ENCODE measurements at places on chromosomes 6 and 20.

- DNase-seq, result no peak
Measured at GRCh38 chr6:45808917-45809316, 206.7 kb downstream of the CLIC5 start.

DNA sequence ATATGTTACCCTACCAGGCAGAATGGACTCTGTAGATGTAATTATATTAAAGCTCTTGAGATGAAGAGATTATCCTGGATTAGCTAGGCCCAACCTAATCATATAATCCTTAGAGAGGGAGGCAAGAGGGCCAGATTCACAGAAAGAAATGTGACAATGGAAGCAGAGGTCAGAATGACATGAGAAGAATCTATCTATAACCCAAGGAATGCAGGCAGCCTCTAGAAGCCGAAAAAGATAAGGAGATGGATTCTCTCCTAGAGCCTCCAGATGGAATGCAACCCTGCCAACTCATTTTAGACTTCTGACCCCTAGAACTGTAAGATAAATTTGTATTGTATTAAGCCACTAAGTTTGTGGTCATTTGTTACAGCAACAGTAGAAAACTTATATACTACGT lies 12.3 kb downstream of the PXT1 start:
- no peak for DNase-seq

- no peak for DNase-seq
Measured at GRCh38 chr6:4620284-4621151, 155.7 kb upstream of the CDYL start.

DNA sequence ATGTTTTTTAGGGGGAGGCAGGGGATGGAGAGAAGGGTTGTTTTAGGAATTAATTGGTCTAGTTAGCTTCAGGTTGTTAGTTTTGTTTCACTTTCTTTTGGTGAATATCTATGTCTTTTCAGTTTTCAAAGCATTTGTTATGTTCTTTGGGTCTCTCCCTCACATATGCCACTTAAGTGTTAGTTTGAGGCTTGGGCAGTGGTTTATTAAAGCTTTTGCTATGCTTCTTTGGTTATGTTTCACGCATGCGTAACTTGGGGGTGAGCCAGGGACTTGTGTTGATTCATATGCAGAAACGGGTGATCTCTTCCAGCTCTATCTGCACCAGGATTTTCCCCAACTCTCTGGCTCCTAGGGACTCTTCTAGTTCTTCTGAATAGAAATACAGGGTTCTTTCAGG lies 11.4 kb upstream of the MMS22L start:
- no peak for DNase-seq

DNA sequence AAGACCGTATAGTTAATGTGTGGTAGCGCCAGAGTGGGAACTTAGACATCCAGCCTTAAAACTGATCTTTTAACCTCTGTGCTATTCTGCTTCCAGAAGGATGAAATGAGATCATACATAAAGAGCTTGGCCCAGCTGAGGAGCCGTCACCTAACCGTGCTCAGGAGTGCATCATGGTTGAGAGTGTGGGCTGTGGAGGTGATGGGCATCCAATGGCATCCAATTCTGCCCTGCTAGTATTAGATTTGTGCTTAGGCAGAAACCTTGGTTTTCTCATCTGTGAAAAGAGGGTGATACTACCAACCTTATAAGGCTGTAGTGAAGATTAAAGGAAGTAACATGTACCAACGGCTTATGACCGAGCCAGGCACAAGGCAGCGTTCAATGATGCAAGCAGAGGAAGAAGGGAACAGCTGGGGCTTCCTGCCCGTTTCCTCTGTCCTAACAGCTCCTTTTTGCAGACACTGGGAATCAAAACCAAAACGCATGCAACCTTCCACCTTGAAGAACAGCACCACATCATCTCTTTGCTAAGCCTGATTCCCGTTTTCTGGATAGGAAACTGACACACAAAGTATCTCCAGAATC lies 1.3 kb downstream of the SLC22A16 start:
- DNase-seq, result no peak

DNA sequence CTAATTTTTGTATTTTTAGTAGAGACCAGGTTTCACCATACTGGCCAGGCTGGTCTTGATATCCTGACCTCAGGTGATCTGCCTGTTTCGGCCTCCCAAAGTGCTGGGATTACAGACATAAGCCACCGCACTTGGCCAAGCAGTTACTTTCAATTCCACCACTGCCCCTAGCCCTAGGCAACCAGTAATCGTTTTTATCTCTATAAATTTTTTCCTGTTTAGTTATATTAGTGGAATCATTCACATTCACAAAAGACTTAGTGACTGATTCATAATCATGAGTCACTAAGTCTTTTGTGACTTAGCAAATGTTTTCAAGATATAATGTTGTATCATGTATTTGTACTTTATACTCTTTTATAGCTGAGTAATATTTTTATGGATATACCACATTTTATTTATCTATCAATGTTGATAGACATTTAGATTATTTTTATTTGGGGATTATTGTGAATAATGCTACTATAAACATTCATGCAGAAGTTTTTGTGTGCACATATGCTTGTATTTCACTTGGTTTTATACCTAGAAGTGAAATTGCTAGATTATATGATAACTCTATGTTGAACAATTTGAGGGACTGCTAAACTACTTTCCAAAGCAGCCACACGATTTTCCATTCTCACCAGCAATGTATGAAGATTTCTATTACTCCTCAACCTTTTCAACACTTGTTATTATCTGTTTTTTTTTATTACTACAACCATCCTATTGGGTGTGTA lies 421.4 kb upstream of the ID4 start:
- DNase-seq, result no peak

GRCh38 chr6:68502946-68503345 lies 132.1 kb upstream of the ADGRB3 start:
- DNase-seq, result no peak

DNA sequence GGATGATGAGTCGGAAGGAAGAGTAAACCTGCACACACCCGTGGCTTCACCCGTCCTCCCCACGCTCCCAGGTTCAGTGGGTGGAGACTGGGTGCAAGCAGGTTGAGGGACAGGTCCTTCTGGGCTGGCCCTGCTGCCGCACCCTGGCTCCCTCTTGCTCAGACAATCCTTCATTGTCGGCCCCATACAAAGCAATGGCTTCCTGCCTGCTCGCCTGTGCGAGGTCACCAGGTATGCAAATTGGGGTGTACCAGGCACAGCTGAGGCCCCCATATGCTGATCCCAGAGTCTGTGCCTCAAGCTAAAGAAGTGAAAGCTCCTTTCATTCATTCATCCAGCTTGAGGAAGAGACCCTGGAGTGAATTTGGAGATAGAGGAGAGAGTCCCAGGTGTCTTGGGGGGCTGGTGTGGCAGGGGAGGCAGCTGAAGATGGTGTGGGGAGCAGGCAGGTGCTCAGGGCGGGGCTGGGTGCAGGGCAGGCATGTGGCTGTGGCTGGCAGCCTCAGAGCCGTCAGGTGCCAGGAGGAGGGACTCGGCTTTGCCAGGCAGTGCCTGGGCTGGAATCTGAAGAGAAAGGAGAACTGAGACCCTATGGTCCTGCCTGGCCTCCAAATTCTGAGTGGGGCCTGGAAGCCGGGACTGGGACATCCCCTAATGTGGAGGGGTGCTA lies 4.7 kb downstream of the SLCO4A1 start:
- no peak for DNase-seq

GRCh38 chr6:10381133-10381829 lies 33.6 kb downstream of the TFAP2A start:
- no peak for DNase-seq

GRCh38 chr6:795046-795685 lies 102.2 kb upstream of the EXOC2 start:
- DNase-seq, result no peak

GRCh38 chr20:46626758-46627157 lies 24.5 kb downstream of the SLC13A3 start:
- DNase-seq, result no peak

- DNase-seq, result no peak
Measured at GRCh38 chr6:136551103-136551502, 881 bp upstream of the MAP7 start.

DNA sequence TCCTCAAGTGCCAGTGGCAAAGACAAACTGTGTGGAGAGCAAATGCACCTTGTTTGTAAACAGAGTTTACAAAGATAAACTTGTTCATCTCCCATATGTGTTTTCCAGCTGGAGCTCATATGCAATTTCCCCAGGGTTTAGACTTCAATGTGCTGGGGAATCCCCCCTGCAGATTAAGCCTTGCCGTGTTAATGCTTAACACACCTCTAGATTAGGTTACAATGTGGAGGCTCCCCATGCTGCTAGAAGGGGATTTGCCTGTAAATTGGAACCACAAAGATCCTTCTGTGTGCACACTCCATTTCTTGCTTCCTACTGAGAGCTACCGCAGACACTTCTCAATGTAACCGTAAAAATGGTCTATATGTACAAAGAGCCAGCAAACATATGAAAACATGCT lies 263.1 kb downstream of the TBX18 start:
- DNase-seq, result no peak

- no peak for DNase-seq
Measured at GRCh38 chr6:41374618-41375590, 39.5 kb downstream of the NCR2 start.

- DNase-seq, result no peak
Measured at GRCh38 chr6:166987930-166988329, 11.3 kb upstream of the CEP43 start.

- DNase-seq, result peak; percentile 46
Measured at GRCh38 chr20:1338096-1338495, 9.2 kb upstream of the SDCBP2 start.

DNA sequence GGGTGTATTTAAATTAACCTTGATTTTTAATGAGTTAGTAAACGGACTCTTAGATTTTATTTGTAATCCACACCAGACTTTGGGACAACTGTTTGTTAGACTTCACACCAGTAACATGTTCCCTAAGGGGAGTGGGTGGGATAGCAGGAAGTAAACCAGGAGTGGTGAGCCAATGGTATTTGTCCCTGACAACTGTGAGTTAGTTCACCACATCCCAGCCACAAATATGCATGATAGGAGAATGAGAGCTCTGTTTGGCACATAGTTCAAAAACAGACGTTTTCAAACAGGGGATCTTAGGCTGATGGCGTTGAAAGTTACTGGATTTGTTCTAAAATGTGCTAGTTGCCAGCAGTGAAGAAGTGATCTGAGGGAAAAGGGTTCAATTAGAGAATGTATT lies 18.7 kb upstream of the COL10A1 start:
- no peak for DNase-seq

- DNase-seq, result no peak
Measured at GRCh38 chr6:125930765-125931418, 25.7 kb upstream of the HINT3 start.

DNA sequence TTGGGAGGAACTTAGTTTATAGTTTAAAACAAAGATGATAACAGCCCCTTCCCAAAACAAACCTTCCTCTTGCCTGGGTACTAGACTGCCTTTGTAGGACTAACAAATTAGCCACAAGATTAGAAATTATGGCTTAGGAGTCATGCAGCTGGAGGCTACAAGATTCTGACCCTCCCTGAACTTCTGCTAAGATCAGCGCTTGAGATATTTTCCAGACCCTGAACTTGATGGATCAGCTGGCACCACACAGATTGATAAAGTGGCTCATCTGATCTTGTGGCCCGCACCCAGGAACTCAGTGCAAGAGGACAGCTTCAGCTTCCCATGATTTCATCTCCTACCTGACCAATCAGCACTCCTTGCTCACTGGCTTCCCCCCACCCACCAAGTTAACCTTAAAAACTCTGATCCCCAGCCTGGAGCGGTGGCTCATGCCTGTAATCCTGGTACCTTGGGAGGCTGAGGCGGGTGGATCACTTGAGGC lies 5.9 kb upstream of the SERINC3 start:
- no peak for DNase-seq

GRCh38 chr6:80214436-80215022 lies 108.1 kb downstream of the BCKDHB start:
- no peak for DNase-seq

- DNase-seq, result no peak
Measured at GRCh38 chr6:167230288-167230687, 60.8 kb upstream of the UNC93A start.

DNA sequence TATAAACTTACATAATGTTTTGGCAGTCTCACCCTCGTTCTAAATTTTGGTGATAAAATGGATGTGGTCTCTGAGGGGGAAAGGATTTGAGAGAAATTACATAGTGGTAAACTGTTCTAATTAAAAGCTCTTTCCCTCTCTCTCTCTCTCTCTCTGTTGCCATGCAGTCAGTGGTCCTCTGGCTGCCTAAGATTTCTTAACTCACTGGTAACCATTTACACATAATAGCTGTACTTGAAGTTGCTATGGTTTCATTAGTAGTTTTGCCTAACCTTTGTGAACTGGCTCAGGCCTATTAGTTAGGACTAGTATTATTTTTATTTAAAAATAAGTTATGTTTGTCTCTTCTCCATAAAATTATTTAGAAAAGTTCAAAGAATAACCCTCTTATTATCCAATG lies 42.0 kb downstream of the MAPK14 start:
- DNase-seq, result no peak

GRCh38 chr20:57660181-57660921 lies 40.1 kb upstream of the ZBP1 start:
- no peak for DNase-seq

- DNase-seq, result no peak
Measured at GRCh38 chr6:30364591-30364990, 19.6 kb downstream of the RPP21 start.

DNA sequence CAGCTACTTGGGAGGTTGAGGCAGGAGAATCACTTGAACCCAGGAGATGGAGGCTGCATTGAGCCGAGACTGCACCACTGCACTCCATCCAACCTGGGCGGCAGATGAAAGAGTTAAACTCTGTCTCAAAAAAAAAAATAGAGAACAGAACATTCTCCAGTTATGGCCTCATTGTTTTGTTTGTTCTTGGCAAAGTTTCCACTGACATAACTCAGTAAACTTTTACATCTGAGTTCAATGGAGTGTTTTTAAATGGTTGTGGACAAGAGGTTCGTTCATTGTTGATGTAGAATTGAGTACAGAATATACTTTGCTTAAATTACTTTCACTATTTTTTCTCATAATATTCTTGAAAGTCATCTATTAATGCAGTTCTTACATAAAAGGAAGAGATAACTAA lies 42.2 kb upstream of the IFNGR1 start:
- DNase-seq, result no peak

DNA sequence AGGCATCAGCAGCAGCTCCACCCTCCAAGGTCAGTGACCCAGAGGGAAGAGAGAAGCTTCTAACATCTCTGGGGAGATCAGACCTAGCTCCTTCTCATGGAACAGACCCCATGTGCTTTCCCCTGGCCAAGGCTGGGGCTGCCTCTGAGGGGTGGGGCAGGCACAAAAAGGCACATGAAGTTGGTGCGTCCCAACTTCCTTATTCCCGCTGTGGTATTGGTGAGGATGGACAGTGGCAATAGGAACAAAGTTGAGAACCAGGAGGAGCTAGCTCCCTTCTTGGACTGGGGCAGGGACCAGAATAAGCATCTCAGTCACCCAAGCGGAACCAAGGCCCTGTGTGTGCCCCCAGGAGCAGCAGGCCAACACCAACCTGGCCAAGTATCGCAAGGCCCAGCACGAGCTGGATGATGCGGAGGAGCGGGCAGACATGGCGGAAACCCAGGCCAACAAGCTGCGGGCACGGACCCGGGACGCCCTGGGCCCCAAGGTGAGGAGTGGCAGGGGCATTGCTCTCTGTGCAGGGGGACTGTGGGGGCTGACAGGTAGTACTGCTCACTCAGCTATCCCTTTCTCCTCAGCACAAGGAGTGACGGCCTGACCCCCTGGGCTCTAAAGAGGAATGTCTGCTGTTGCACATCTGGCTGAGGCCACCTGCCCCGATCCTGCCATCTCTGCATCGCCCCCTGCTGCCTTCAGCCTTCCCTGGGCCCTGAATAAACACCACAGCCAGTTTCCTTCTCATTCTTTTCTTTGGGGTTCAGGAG lies 46.1 kb downstream of the MYH7B start:
- DNase-seq, result no peak
